Tongue (tissue), 3 donors: ENCODE measurements at places on chromosomes 13 and 19.

- no peak for DNase-seq
Observed at GRCh38 chr19:4362831-4363545, 19.6 kb downstream of the MPND start.

DNA sequence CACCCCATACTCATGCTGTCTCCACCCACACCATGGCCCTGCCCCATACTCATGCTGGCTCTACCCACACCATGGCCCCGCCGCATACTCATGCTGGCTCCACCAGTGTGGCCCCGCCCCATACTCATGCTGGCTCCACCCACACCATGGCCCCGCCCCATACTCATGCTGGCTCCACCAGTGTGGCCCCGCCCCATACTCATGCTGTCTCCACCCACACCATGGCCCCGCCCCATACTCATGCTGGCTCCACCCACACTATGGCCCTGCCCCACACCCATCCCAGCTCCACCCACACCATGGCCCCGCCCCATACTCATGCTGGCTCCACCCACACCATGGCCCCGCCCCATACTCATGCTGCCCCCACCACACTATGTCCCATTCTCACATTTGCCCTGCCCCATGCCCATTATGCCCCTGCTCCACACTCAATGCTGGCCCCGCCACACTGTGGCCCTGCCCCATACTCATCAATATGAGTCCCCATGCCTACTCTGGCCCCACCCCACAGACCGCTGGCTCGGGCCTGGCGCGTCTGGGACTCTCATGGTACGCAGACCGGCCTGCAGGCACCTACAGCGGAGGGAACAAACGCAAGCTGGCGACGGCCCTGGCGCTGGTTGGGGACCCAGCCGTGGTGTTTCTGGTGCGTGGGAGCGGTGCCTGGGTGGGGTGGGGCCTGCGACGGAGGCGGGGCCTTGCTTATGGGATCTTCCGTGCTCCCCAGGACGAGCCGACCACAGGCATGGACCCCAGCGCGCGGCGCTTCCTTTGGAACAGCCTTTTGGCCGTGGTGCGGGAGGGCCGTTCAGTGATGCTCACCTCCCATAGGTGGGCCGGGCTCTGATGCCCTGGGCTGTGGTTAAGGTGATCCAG, 3.7 kb upstream of the ARHGAP45 start:
- no peak for DNase-seq

GRCh38 chr19:17281391-17282304, at the start of gene ANKLE1:
ANKLE1 (plus strand) TSS chr19:17281901; CDS start chr19:17281921, 20 bp downstream.
- DNase-seq: peak; percentile 51

GRCh38 chr13:50644081-50644871, 199.2 kb downstream of the DLEU7 start:
- no peak for DNase-seq

- DNase-seq: no peak
Observed at GRCh38 chr13:33377825-33378224, 92.3 kb upstream of the STARD13 start.

DNA sequence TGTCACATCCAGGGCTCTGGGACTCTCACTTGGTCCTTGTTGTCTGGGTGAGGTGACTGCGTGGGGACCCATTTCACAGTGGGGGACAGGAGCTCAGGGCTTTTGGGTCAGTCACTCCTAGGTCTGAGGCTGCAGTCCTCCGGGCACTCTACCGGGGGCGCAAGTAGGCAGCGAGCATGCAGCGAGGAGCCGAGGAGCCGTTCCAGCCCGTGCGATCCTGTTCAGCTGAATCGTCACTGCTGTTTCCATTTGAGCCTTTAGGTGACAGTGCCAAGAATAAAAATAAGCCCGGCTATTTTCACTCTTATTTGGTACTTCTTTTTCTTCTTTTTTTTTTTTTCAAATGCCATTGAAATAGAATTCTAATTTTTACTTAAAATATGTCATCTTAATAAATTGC, 126.5 kb downstream of the ZNF536 start:
- no peak for DNase-seq

GRCh38 chr19:883661-884211, 9.3 kb downstream of the MED16 start:
- no peak for DNase-seq

DNA sequence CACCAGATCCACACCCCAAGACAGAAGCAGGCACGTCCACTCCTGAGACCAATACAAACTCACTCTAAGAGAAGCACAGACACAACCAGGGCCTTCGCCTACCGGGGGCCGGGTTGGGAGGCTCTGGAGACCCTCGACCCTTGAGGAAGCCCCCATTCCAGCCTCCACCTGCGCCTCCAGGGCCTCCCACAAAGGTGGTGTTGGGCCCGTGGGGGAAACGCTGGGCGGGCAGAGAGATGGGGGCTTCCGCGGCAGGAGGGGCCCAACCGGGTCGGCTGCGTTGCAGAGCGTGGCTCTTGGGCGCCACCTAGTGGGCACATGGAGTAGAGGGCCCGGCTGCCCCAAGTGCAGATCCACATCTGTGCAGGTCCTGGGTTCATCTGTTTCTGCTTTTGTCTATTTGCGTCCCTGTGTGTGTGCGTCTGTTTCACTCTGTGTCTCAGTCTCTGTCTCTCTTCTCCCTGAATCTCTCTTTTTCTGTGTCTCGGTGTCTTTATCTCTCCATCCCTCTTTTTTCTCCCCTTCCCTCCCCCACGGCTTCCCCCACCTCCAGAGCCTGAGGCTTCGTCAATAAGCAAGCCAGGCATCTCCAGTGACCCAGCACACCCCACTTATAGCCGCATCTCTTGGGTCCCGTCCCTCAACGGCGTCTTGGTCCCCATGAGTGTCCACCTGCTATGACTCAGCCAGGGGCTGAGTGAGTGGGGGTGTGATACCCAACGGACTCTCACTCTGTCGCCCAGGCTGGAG, 10.5 kb upstream of the TINCR start:
- DNase-seq: peak; percentile 86

GRCh38 chr13:113052206-113052605, 53.4 kb upstream of the F7 start:
- no peak for DNase-seq
